IMR-90 (cell line): ENCODE measurements at places on chromosomes 7 and 10. TPM values are rescaled to one million over a fixed set of nuclear protein-coding genes. Genes with fewer than 3 reads are reported as not detected.
A peak's percentile ranks its signal among the peaks of the same experiment; 100 is the strongest.

DNA sequence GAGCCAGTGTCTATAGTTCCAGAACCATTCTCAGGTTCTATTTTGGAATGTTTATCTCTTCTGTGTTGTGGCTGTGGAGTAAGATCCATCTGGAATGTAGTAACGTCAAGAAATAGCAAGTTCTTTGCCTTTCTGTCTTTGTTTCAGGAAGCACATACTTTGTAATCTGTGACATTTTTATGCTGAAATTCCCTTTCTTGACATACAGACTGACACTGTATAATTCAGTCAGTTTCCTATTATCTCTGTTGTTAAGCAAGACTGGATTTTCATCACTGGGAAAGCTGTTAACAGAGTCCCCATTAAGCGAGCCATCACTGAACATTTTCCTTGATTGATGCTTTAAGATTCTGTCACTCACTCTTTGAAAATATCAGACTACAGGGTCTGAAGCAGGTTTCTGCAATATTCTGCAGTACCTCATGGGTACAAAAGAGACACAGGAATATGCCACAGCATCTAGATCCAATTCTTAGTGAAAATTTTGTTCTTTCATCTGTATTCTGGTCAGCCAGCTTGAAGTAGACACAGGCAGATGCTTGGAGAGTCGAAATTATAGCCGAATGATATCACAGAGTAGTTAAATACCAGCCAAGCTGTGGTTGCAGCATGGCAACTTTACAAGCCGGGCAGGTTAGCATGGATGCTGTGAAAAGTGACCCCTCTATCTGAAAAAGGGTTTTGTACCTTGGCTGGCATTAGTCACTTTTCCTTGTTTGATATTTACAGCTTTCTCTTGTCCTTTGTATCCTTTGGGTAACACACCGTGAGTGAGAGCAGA, 62.6 kb downstream of the CACNB2 start:
- H3K4me3 ChIP-seq, result no peak overlapping the region
- no peaks in the 10 kb centered on the region for H3K27me3 ChIP-seq
- no peaks in the 10 kb centered on the region for H3K36me3 ChIP-seq
- peaks cover 8% of the 10 kb centered on the region for H3K4me1 ChIP-seq
- H3K27ac ChIP-seq, result no peak overlapping the region

DNA sequence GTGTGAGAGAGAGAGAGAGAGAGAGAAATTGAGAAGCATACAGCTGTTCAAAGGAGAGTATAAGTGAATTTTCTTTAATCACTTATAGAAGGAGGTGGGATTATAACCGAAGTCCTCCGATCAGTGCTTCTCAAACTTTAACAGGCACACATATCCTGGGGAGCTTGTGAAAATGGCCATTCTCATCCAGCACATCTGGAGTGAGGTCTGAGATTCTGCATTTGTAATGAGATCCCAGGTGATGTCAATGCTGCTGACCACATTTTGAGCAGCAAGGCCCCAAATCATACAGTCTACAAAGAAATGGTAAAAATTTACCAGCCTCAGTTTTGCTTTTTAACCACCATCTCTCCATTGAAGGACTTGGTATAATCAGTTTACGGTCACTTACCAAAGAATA, 219.0 kb downstream of the PTEN start:
- DNase-seq, result no peak
- H3K27ac ChIP-seq, result no peak overlapping the region
- no peak overlapping the region for H3K4me3 ChIP-seq
- no peaks in the 10 kb centered on the region for H3K36me3 ChIP-seq
- H3K27me3 ChIP-seq, result no peaks in the 10 kb centered on the region; the same call in none of the 2 replicates
- peaks cover 7% of the 10 kb centered on the region for H3K4me1 ChIP-seq

GRM3 gene
- total RNA-seq, result not detected in 2 replicates

- H3K4me3 ChIP-seq, result no peak overlapping the region
- H3K27ac ChIP-seq, result no peak overlapping the region
- no peaks in the 10 kb centered on the region for H3K4me1 ChIP-seq
Measured at GRCh38 chr7:131897016-131897789, 340.8 kb upstream of the PODXL start.

DNA sequence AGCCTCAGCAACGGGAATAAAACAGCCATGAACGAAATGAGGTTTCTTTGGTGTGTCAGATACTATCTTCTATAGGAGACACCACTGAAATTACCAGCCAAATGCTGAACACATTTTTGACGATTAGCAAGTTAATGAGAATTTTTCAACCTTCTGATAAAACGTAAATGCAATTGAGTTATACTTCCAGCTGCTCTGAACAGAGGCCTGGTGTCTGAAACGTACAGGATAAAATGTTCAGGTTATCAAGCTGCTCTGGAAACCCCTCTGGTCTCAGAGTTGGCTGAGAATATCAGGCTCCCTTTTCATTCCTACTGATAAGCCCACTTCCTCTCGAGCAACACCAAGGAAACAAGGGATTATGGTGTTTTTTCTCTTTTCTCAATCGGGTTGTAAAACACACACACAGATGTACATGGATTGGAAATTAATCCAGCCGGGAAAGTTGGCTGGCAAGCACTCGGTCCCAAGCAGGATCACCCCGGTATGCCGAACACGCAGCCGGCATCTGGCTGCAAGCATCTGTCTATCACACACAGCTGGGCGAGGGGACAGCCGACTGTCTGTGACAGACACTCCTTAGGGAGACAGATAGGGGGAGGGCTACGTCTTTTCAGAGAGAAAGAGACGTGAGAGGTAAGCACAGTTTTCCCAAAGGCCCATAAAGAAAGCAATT, 171.8 kb downstream of the PRKAG2 start:
- peaks cover 9% of the 10 kb centered on the region; the same call in 1 of the 2 replicates for H3K4me1 ChIP-seq
- H3K4me3 ChIP-seq, result no peak overlapping the region
- no peak overlapping the region for H3K27ac ChIP-seq

SPRN gene
- 0.28 and 0.36 TPM in 2 replicates for total RNA-seq

ZPBP gene
- total RNA-seq, result not detected in 2 replicates

DNA sequence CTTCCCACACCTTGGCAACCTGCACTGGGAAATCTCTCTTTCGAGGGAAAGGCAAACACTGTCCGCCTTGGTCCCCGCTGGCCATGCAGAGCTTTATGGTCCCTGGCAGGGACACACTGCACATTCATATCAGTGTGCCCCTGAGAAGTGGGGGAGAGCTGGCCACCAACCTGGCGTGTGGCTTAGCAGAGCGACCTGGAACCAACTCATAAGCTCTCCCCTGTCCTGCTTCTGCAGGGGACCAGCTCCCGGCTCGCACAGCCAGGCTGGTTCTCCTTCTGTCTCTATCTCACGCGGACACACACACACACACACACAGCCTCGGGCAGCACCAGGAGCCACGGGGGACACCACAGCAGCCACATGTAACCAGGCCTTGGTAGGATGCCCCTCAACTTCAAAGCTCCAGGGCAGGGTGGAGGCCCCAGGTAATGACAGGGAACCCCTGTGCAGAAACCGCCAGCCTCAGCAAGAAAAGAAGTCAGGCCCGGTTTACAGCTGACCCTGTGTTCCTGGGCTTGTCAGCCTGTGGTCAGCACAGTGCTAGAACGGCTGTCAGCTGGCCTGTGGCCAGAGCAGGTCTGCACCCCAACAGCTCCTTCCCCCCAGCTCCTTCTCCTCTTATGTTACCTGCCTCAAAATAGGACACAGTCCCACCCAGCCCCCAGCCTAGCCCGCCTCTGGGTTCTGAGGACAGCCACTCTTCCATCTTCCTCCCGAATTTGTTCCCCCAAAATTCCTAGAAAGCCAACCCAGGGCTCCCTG, 69.3 kb downstream of the OAT start:
- no peaks in the 10 kb centered on the region for H3K4me1 ChIP-seq
- no peak for DNase-seq
- H3K4me3 ChIP-seq, result no peak overlapping the region
- H3K36me3 ChIP-seq, result no peaks in the 10 kb centered on the region

DNA sequence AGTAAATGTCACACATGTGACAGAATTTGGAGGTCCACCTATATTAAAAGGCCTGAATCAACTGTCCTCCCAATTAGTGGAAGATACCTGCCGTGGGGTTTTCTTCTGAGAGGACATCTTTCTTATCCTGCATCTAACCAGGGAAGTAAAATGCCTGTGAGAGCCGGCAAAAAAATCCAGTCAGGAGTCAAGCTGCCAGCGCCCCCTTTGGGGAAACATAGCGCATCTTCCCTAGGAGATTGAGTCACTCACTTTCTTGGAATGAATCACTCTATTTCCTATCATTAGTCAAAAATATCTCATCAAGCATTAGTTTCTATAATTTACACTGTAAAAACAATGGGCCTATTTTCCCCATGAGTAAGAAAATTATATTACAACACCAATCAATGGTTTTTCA, 66.4 kb upstream of the ANK3 start:
- no peak overlapping the region for H3K27ac ChIP-seq
- no peak overlapping the region for H3K4me3 ChIP-seq
- H3K4me1 ChIP-seq, result no peaks in the 10 kb centered on the region
- peaks cover 2% of the 10 kb centered on the region; the same call in 1 of the 2 replicates for H3K27me3 ChIP-seq
- peak; percentile 27 for DNase-seq
- H3K36me3 ChIP-seq, result no peaks in the 10 kb centered on the region

GRCh38 chr10:6019796-6020195, 42.4 kb downstream of the IL2RA start:
- H3K4me1 ChIP-seq, result peaks cover 2% of the 10 kb centered on the region; the same call in 1 of the 2 replicates
- H3K36me3 ChIP-seq, result no peaks in the 10 kb centered on the region
- DNase-seq, result no peak
- peaks cover 23% of the 10 kb centered on the region for H3K27me3 ChIP-seq
- H3K27ac ChIP-seq, result no peak overlapping the region
- no peak overlapping the region for H3K4me3 ChIP-seq

DNA sequence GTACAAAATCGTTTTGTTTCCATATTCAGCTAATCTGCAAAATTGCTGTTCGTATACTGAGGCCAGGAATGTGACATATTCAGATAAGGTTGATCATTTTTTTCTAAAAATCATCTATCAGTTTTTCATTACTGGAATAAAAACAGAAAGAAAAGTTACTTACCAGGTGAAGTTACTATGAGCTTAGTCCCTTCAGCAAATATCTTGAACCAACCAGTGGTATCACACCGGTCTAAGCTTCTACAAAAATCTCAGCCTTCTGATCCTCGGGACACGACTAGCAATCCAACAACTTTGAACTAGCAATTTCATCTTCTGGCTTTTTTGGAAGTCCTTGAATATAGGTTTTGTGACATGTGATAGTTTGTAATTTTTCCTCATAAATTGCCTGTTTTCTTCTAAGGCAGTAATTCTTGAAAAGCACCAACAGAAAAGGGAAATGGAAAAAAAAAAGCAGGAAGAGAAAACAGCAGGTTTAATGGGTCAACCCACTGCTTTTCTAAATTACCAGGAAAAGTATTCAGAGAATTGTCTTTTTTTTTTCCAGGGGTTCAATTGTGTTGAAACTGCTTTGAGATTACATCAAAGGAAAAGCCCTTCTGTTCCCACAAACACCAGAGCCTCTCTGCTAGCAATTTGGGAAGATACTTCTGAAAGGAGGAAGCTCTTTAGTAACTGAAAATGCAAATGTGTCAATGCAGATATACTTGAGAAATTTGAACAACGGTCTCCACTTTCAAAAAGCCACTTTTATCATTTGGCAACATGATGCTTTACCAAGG, 2.9 kb upstream of the TARP start:
- H3K27me3 ChIP-seq, result no peaks in the 10 kb centered on the region
- H3K4me3 ChIP-seq, result no peak overlapping the region
- H3K4me1 ChIP-seq, result no peaks in the 10 kb centered on the region
- DNase-seq, result no peak
- H3K36me3 ChIP-seq, result no peaks in the 10 kb centered on the region

SLC26A3 gene
- total RNA-seq, result not detected in 2 replicates

GPR85 gene
- total RNA-seq, result 5.0 and 5.4 TPM in 2 replicates

DNA sequence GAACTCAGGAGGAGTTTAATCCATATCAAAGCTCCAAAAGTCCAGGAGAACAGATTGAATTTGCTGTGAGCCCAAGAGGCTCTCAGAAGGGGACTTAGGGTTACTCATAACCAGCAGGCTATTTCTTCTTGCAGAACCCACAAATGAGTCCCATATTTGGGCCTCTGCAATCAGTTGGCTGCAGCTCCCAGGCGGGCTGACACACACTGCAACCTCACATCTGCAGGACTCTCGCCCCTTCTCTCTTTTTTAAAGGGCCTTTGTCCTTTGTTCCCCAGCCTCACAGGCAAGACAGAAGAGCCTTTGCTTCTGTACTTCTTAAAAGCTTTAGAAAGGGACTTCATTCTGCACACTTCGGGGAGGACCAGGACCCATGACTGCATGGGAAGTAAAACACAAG, 26.7 kb downstream of the CREB3L2 start:
- peak overlapping the region; percentile 77 for H3K27ac ChIP-seq
- peaks cover 5% of the 10 kb centered on the region for H3K36me3 ChIP-seq
- peak; percentile 85 for DNase-seq

DNA sequence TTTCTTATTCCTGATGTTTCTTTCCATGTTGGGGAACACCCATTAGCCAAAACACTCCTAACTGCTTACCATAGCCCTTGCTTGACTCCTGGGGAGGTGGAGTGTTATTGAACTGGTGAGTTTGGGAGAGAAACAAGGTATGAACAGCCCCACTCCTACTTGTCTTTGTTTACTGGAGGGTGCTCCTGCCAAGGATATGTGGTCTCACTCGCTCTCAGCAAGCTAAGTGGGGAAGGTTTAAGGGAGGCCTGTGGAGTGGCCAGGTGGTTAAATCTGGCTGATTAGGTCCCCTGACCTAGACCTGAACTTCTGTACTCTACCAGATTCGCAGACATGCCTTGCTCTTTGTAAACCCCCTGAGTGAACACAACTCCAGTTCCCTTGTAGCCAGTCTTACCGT, 300.1 kb downstream of the PTEN start:
- H3K27me3 ChIP-seq, result no peaks in the 10 kb centered on the region
- no peak overlapping the region for H3K27ac ChIP-seq
- peaks cover 5% of the 10 kb centered on the region for H3K4me1 ChIP-seq
- no peaks in the 10 kb centered on the region for H3K36me3 ChIP-seq
- no peak for DNase-seq

ENKUR gene
- under 0.01 TPM in 1 of 2 replicates, not detected in the other for total RNA-seq

DNA sequence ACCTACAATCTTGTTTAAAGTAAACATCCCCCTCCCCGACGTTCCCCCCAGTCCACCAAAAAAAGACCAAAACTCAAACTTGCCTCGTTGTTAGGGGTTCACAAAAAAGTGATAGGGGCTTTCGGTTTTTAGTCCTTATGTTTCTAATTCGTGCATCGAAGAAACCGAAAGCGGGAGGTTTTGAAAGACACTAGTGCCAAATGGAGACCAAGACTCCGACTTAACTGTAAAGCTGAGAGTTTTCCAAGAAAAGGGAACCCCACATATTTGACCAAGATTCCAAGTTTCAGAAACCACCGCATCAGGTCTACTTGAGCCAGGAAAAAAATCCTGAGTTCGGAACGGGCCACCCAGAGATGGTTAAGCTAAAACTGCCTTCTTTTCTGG, 534 bp downstream of the PSMA2 start:
- DNase-seq, result peak; percentile 12
- peaks cover 6% of the 10 kb centered on the region for H3K36me3 ChIP-seq
- no peaks in the 10 kb centered on the region for H3K27me3 ChIP-seq
- H3K4me3 ChIP-seq, result peak overlapping the region; percentile 69
